ENCODE measurements at places on chromosomes 11 and 22. TPM values are rescaled to one million over a fixed set of nuclear protein-coding genes. Genes with fewer than 3 reads are reported as not detected.
A peak's percentile ranks its signal among the peaks of the same experiment; 100 is the strongest.

GRCh38 chr22:23984430-23984829 lies 4.5 kb downstream of the GSTT2 start:
- DNase-seq: peak; percentile 21

DNA sequence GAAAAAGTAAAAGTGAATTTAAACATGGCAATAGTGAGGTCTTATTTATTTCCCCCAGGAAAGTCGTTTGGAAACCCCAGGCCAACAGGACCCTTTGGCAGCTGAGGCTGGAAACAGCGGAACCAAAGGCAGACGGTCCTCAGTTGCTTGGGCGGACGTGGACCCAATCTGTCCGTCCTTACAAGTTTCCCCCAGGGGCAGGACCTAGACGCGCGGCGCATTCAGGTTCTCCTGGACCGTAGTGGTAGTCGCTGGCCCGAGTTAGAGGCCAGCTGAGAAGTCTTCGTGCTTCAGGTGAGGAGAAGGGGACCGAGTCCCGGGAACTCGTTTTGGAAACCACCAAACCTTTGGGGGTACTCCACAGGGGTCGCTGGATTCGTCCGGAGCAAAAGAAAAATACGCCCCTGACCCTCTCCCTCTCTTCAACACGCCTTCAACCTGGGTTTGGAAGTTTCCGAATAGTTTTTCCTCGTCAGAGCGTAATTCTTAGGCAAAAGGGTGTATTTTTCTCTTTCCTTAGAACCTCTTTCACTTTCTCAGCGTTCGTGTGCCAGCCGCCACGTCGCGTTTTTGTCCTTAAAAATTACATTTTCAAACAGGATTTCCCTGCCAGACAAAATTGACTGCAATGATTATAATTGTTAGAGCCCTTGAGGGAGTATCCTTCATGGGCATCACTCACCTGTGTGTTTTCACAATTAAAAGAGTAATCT lies 2.1 kb downstream of the METTL15 start:
- peak; percentile 84 for DNase-seq

DNA sequence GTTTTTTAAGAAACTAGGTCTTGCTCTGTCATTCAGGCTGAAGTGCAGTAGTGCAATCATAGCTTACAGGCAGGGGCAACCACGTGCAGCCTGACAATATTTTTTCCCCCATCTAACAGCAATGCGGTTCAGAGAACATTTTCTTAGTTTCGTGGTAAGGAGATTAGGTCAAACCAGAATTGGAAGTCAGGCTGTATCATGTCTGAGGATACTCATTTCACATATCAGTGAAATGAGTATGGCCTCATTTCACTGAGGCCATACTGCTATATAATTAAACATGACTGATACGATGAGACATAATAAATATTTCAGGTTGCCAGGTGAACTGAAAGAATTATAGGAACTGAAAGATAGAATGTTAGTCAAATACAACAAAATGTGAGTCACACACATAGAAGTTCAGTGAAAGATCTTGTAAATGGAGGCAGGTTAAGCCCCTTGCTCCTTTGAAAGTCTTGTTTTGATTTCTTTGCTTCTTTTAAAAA lies 32.5 kb upstream of the IZUMO1R start:
- no peak for DNase-seq

GRCh38 chr11:81253244-81253643 lies 1480.4 kb downstream of the FAM181B start:
- no peak for DNase-seq

DNA sequence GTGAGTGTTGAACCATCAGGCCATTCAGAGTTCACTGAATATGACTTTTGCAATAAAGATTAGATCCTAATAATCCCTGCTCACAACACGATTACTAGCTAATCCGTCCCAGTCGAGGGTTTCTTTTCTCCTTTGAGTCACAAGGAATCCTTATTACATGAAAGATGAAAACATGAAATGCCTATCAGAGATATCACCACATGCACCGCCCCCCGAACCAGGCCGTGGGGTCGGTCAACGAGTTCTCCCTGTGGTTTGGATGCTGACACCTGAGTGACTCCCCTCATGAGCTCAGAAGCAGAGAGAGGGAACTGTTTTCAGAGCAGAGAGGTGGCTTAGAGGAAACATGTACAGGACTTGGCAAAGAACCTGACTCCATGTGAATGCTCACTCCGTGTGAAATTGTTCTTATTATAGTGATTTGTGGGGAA lies 263.3 kb downstream of the ETS1 start:
- DNase-seq: no peak

Gene SAA1
- total RNA-seq: not detected

Gene CLTCL1
- total RNA-seq: 13.4 TPM

Gene POLD4
- 23.0 TPM for total RNA-seq

Gene DMC1
- 5.0 TPM for total RNA-seq
